ENCODE measurements at places on chromosomes 5 and 9.

DNA sequence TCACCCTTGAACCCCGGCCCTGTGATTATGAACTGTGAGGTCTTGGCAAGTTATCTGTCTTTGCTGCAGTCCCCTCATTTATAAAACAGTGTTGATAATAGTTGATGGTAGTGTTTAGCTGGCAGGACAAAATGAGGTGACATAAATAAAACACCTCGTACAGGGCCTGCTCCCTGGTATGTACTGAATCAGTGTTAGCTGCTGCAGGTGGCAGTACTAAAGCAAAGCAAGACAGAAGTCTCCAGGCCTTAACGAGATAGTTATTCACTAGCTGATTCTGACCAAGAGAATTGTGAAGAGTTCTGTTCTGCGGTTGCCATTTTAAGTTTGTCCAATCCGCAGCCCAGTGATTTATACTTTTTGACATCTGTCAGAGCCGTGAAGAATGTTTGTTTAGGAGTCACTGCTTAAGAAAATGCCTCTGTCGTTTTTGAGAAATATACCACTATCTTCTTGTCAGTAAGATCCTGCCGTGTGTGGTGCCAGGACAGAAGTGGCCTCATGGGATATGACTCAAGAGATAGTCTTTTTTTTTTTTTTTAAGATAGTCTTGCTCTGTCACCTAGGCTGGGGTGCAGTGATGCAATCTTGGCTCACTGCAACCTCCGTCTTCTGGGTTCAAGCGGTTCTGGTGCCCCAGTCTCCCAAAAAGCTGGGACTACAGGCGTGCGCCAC lies 75.9 kb downstream of the KDM4C start:
- no peak for DNase-seq

GRCh38 chr9:93123561-93124283 lies 10.3 kb downstream of the NINJ1 start:
- DNase-seq: peak; percentile 2

- DNase-seq: no peak
Measured at GRCh38 chr5:179342577-179342976, 2.7 kb downstream of the ADAMTS2 start.

DNA sequence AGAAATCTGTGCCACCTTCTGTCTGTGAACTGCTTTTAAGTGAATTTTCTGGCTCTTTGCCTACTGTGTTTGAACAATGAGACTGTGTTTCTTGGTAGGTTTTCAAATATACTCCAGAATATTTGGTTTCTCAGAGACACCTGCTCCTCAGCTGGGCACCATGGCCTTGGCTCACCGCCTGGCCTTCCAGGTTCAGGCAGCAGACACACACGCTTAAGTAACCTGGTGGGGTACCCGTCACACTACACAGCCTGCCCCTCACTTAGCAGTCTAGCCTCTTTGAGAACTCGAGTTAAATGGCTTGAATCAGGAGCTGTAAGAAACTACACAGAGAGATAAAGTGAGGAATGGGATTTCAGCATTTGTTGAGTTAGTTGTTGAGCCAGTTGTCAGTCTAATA lies 530.5 kb downstream of the MTRR start:
- DNase-seq: no peak

GRCh38 chr9:130225071-130225470 lies 40.5 kb upstream of the HMCN2 start:
- no peak for DNase-seq

GRCh38 chr5:36355516-36355915 lies 53.8 kb upstream of the RANBP3L start:
- no peak for DNase-seq

DNA sequence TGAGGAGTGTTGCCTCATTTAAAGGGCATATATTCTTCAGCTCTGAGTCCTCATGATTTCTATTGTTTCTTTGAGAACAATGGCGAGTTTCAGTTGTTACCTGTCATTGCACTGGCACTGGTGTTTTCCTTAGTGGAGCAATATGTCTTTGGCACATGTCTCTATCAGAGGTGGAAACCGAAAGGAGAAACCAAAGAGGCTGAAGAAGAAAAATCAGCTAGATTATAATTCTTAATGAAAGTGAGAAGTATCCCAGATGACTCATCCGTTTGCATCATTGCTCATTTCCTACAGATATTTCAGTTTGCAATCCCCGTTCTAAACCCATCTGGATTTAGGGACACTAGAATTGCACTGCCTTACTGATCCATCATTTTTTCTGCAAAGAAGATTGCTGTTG lies 324.6 kb downstream of the TMEM232 start:
- no peak for DNase-seq

DNA sequence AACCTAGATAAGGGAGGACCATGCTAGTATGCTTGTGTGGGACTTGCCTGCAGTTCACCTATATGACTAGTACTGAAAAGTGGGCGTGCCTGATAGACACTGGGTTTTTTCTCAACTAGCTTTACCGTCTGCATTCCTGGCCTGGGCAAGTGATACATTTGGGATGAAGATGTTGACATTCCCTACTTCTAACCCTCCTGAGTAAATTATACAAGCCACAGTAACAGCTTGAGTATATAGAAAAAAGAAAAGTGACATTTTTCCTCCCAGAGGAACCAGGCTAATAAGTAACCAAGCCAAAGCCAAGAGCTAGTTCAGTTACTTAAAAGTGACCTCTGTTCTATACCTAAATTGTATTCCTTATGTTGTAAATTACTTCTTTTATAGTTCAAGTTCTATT lies 153.8 kb upstream of the CYLC2 start:
- no peak for DNase-seq

DNA sequence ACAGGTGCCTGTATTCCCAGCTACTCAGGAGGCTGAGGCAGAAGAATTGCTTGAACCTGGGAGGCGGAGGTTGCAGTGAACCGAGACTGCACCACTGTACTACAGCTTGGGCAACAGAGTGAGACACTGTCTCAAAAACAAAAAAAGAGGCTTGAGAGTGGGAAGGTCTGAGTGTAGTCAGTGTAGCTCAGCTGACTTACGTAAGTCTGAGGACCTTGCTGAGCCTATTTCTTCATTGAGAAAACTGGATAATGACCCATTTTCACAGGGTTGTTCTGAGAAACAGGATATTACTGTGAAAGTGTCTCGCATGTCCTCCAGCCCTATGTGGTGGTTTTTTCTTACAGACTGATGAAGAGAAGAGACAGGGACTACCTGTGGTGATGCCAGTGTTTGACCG lies 66.7 kb downstream of the WDR41 start:
- no peak for DNase-seq

GRCh38 chr9:8457816-8458215 lies 658.2 kb upstream of the DMAC1 start:
- DNase-seq: peak; percentile 33

DNA sequence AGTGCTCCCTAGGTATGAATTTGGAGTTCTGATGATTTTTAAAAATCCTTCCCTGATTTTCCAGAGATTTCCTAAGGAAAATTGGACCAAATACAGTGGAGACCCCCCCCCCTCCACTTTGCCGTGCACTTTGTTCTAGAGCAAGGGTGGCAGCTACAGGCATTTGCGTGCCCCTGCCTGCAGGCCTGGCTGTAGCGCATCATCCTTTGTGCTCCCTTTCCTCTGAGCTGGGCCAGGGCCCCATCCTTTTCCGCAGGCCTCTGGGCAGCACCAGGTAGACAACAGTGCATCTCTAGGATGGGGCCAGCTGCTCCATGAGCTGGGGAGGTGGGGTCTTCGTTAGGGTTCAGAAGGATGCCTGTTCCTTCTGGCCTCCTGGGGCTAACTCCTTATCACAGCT lies 39.6 kb downstream of the TRIO start:
- DNase-seq: no peak

GRCh38 chr5:64707191-64707590 lies 16.9 kb downstream of the SHISAL2B start:
- DNase-seq: no peak

DNA sequence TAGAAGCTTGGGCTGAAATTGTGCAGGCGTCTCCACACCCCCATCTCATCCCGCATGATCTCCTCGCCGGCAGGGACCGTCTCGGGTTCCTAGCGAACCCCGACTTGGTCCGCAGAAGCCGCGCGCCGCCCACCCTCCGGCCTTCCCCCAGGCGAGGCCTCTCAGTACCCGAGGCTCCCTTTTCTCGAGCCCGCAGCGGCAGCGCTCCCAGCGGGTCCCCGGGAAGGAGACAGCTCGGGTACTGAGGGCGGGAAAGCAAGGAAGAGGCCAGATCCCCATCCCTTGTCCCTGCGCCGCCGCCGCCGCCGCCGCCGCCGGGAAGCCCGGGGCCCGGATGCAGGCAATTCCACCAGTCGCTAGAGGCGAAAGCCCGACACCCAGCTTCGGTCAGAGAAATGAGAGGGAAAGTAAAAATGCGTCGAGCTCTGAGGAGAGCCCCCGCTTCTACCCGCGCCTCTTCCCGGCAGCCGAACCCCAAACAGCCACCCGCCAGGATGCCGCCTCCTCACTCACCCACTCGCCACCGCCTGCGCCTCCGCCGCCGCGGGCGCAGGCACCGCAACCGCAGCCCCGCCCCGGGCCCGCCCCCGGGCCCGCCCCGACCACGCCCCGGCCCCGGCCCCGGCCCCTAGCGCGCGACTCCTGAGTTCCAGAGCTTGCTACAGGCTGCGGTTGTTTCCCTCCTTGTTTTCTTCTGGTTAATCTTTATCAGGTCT lies at the start of gene C9orf72:
Gene C9orf72, minus strand, starts transcription at position 564 of the 716 bp plus-strand sequence. CDS start 6,361 bp downstream, outside the sequence.
- peak; percentile 89 for DNase-seq

All from Ammon's horn (tissue), 1 donor.